COR-L47 (cell line): ENCODE measurements at places on chromosomes 1 and 21.

GRCh38 chr21:36790616-36791015 lies 91.7 kb downstream of the SIM2 start:
- no peak for DNase-seq

GRCh38 chr1:23845163-23845562 lies 19.9 kb upstream of the HMGCL start:
- DNase-seq = no peak

DNA sequence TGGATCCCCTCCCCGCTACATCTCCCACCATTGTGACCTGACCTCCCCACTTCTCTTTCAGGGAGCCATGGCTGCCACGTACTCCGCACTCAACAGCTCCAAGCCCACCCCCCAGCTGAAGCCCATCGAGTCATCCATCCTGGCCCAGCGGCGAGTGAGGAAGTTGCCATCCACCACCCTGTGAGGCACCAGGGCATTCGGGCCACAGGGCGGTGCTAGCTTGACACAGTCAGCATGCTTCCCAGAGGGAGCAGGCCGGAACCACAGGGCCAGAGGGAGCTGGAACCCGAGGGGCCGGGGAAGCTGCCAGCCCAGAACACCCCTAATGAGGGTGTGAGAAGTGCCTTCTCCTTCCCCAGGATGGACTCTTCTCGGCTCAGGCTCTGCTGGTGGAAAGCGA lies 44.5 kb downstream of the RPS6KA1 start:
- no peak for DNase-seq

GRCh38 chr1:156905651-156906050 lies 12.1 kb downstream of the PEAR1 start:
- no peak for DNase-seq

- DNase-seq = no peak
Measured at GRCh38 chr1:217881131-217881543, 250.0 kb downstream of the SPATA17 start.

DNA sequence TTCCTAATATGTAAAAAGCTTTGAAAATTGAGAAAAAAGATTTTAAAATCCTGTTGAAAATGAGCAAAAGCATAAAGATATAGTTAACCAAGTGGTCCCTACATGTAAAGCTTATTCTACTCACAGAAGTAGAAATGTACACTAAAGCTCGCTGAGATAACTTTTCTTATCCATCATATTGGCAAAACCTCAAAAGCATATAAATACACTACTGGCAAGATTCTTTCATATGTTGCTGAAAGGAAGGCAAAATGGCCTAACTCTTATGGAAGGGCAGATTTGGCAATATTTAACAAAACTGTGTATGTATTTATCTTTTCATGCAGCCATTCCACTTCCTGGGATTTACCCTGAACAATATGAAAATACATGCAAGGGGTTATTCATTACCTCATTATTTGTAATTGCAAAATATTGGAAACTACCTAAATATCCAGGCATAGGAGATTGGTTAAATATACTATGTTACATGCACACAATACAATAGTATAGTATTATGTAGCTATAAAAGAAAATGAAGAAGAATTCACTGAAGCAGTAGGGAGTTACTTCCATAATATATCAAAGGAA lies 43.2 kb upstream of the LYPLAL1 start:
- no peak for DNase-seq

GRCh38 chr1:6795661-6796060 lies 10.4 kb downstream of the CAMTA1 start:
- no peak for DNase-seq

DNA sequence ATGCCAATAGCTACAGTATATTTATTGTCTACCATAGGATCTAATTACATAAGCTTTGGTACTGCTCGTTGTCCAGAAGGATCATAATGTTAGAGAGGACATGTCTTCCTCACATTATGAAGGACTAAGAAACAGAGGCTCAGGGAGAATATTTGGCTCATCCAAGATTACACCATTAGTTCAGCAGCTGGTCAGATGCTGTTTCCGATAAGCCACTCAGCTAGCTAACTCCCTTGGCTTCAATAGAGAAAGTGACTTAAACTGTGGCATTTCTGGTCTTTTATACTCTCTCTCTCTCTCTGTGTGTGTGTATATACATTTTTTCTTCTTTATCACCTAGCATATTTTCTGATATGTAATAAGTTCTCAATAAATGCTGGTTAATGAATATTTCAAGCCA lies 70.4 kb downstream of the DDR2 start:
- no peak for DNase-seq

GRCh38 chr1:33010932-33011731 lies 25.6 kb downstream of the AK2 start:
- DNase-seq = no peak

- no peak for DNase-seq
Measured at GRCh38 chr1:8047112-8047511, 21.0 kb upstream of the ERRFI1 start.

GRCh38 chr1:228085287-228085951 lies 2.9 kb downstream of the ARF1 start:
- DNase-seq = no peak

GRCh38 chr21:28828981-28829380 lies 163.7 kb downstream of the LTN1 start:
- no peak for DNase-seq

- no peak for DNase-seq
Measured at GRCh38 chr1:86226204-86226603, 69.6 kb upstream of the COL24A1 start.

GRCh38 chr1:101187297-101187696 lies 49.5 kb upstream of the S1PR1 start:
- DNase-seq = no peak

GRCh38 chr1:36385410-36386264 lies at the start of gene STK40:
Gene STK40 (minus strand): TSS chr1:36385924. CDS start chr1:36361332, 24,592 bp downstream.
- peak; percentile 99 for DNase-seq

- no peak for DNase-seq
Measured at GRCh38 chr1:239128541-239128940, 257.8 kb upstream of the CHRM3 start.

DNA sequence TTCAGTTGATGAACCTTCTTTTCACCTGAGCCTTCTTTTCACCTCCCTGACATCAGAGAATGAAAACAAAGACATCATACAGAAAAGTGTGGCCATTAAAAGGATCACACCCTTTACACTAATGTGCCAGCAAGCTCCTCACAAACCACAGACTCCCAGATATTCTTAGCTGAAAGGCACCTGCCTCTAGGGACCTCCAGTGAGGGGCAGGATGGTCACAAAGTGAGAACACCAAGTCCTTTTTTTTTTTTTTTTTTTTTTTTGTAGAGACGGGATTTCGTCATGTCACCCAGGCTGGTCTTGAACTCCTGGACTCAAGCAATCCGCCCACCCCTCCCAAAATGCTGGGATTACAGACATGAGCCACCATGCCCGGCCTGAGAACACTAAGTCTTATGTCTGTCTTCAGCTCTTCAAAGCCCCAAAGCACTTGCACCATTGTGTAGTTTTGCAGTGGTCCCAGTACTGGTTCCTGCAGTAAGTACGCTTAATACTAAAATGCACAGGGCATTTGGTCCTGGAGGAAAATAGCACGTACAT lies 58.2 kb upstream of the LBR start:
- DNase-seq = no peak

DNA sequence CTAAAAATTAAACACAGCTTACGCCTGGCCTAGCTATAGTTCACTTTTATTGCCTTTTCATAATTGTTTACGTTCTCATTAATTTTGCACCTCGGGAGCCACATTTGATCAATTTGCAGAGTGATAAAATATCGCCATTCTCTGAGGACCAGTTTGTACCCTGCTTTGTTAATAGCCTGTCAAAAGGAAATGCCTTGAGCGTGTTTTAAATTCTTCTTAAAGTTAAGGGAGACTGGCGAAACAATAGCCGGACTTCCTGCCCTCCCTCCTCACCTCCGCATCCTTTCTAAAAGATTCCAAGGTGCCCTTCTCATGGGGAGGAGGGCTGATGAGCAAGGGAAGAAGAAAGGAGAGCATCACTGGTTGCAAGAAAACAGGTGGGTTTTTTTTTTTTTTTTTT lies 271.6 kb downstream of the KCNJ6 start:
- no peak for DNase-seq

DNA sequence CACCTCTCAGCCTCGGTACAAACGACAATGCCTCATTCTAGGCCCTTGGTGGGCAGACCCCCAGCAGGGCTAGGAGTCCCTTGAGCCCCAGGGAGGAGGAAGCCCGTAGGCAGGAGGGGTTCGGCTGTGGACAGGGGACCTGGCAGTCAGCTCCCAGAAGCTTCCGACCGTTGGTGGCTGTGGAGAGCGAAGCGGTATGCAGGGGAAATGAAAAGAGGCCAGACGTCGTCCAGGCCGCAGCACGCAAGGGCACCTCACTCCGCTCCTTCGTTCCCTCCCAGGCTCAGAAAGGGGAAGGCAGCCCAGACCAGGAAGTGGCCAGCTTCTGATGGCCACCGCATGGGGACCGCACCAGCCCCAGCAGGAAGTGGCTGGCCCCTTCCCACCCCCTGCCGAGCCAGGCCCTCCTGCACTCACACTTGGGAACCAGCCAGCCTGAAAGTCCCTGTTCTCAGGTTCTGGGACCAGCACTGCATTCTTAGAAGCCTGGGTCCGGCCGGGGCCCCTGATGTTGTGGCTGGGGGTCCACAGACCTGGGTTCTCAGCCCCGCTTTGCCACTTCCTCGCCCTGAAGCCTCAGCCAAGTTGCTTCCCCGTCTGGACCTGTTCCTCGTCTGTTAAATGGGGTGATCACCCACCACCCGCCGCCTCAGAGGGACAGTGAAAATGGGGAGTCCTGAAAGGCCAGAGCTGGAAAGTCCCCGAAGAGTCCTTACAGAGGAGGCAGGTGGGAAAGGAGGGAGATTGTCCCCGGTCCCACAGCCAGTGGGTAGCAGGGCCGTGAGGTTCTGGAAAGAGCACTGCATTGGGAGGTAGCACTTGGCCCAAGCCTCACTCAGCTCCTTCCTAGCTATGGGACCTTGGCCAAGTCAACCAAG lies 104.0 kb upstream of the RUNX3 start:
- no peak for DNase-seq

DNA sequence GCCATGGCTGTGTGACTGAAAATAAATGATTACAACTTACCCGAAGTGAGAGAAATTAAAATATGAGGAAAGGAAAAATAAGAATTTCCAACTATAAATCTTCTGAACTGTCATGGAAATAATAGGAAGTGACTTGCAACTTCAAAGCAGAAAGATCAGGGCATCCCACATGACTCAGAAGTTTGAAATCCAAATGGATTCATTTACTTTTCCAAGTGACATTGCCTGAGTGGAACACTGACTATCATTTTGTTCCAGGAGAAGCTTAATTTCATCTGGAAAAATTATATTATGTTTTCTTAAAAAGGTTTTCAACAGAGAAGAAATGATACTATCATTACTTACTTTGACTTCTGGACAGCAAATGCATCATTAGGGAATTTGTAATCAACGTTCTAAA lies 110.8 kb downstream of the GREM2 start:
- no peak for DNase-seq

- no peak for DNase-seq
Measured at GRCh38 chr1:110506541-110506940, 12.4 kb downstream of the KCNA10 start.

- no peak for DNase-seq
Measured at GRCh38 chr1:241605146-241605805, 34.9 kb downstream of the CHML start.

DNA sequence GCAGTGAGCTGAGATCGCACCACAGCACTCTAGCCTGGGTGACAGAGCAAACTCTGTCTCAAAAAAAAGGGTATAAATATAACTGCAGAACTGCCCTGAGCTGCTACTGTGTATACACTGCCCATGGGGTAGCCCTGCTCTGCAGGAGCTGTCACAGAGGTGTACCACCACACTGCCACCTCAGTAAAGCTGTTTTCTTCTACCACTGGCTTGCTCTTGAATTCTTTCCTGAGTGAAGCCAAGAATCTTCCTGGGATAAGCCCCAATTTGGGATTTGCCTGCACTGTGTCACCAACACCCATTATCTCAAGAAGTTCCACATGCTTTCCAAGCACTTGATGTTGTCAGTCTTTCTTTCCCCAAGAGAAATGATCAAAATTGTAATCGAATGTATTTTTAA lies 30.6 kb upstream of the SLC6A9 start:
- no peak for DNase-seq

GRCh38 chr1:110245876-110246620 lies 35.9 kb downstream of the KCNC4 start:
- no peak for DNase-seq

DNA sequence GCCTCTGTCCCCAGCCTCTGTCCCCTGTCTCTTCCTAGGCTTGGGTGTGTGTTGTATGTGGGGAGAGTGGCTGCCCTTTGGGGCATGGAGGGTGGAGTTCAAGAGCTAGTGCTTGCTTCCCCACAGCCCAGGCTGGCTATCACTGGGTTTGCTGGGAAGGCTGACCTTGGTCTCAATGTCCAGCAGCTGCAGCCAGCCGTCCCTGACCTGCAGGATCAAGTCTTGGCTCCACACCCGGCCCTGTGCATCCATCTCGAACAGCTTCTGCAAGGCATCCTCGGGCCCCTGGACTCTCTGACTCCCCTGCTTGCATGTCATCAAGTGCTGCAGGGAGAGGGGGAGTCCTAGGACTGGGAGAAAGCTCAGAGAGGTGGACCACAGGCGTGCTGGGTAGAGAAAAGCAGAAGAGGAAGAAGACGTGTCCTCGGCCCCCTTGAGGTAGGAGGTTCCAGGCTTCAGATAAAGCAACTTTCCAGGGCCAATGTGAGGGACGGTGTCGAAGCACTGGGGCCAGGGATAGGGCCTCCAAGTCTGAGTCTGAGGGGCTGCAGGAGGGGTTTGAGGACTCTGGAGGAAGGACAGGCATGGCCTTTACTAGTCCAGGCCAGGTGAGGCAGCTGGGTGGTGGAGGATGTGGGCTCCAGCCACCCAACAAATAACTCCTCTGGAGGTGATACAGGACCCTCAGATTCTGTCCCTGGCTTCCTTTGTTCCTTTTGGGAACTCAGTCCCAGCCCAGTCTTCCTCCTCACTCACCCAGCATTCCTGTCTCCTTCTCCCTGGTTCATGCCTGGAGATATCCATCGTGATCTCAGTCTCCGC lies 4.0 kb downstream of the EPS8L3 start:
- no peak for DNase-seq

- no peak for DNase-seq
Measured at GRCh38 chr1:247376659-247377058, 39.3 kb upstream of the NLRP3 start.
